ENCODE measurements at places on chromosomes 6 and 20.

DNA sequence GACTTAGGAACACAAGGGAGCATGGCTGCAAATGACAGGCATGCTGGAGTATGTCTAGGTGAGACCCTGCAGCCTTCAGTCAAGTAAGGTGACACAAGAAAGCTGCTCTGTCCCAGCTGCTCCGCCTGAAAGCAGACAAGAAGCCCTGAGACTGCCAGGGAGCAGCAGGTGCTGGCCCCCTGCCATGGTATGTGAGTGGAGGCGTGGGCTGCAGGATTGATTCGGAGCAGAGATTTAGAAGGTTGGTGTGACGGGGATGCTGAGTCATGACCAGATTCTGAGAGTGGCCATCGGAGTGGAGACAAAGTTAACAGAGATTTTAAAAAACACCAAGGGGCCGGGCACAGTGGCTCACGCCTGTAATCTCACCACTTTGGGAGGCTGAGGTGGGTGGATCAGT, 17.8 kb downstream of the LRP11 start:
- no peak for DNase-seq

GRCh38 chr6:163883984-163884383, 469.5 kb downstream of the QKI start:
- no peak for DNase-seq

- no peak for DNase-seq
Observed at GRCh38 chr6:14857001-14857400, 388.9 kb upstream of the JARID2 start.

DNA sequence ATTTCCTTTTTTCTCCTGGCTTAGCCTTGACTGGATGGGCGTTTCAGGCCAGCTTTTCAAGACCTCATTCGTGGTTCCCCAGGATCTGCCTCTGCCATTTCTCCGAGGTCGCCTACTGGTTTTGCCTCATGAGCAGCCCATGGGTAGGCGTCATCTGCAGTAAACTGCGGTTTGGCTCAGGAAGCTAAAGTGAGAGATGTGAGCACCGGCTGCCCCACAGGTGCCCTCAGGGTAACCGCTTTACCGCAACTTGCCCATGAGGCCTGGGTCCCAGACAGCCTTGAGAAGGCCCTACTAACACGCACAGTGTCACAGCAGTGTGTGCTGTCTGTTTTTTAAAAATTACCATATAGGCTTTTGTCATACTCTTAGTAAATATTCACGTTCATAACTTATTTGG, 53.4 kb upstream of the TBXT start:
- peak; percentile 25 for DNase-seq

- DNase-seq = no peak
Observed at GRCh38 chr6:31225735-31226134, 46.2 kb downstream of the HLA-C start.

GRCh38 chr6:139133262-139134063, 1.4 kb upstream of the HECA start:
- no peak for DNase-seq

- DNase-seq = no peak
Observed at GRCh38 chr6:19204445-19204844, 632.7 kb upstream of the ID4 start.

DNA sequence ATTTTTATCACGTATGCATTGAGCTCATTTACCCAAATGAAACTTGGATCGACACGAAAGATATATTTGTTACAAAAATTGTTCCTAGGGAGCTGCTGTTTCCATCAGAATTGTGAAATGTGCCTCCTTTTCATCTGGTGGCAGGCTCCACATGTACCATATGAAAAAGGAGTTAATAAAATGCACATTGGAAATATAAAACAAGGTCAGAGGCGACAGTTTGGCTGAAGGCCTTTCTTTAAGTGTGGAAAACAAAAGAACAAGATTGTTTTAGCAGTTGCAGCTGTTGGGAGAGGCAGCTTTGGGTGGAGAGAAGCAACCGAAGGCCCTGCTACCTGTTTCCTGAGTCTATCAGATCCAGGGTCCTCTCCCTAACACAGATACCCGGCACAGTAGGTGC, 334.5 kb upstream of the NT5E start:
- no peak for DNase-seq

GRCh38 chr6:108559097-108559883, 1.4 kb upstream of the FOXO3 start:
- DNase-seq = peak; percentile 78

GRCh38 chr6:95589067-95589466, 11.7 kb downstream of the MANEA start:
- no peak for DNase-seq

DNA sequence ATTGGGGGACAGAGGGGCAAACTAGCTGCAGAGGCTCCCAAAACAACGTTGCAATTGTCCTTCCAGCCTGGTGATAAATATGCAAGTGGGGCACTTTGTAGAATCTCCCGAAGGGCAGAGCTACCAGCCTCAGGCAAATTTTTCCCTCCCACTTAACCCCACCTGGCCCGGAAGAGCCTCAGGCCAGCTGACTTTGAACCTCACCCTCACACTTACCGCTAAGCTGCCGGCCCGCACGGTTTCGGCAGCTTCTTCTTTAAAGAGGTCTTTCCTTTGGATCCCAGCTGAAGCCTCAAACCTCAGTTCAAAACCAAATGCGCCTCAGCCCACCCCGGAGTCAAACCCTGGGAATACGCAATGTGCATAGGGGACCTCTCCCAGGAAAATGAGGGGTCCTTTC, 2.5 kb downstream of the OVOL2 start:
- DNase-seq = no peak

GRCh38 chr6:158396136-158396535, 83.9 kb downstream of the TULP4 start:
- no peak for DNase-seq

- no peak for DNase-seq
Observed at GRCh38 chr6:122790028-122790422, 967 bp downstream of the SMPDL3A start.

DNA sequence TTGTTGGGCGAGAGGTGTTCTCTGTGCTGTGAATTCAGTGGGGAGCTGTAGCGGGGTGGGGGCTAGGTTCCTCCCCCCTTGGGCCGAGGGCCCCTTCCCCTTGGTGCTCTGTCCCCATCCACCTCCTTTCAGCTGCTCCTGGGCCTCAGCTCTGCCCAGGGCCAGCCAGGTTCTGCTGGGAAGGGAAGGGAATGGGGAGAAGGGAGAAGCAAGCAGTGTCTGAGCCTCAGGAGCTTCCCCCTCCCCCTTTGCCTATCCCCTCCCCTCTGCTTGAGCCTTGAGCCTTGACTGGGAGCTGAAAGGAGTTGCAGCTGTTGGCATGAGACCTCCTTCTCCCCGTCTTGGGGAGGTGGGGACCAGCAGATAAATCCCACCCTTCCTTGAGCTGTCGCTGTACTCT, 576 bp upstream of the RRP36 start:
- no peak for DNase-seq

- DNase-seq = no peak
Observed at GRCh38 chr20:48308882-48309281, 518.9 kb downstream of the PREX1 start.

DNA sequence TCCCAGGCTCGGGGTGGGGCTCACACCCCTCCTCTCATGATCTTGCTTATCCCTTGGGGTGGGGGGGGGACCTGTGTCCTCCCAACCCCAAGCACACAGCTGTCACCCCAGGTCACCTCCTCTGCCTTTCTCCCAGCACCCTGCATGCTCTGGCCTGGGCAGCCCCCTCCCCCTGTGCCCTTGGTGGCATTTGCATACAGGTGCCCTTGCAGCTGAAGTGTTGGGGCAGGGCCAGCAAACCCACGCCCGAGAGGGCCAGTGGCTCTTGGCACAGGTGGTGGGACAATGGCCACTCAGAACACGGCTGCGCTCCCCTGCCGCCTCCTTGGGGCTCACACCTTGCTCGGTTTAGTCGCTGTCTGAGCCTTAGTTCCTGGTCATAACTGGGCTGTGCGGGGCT, 11.3 kb upstream of the MYT1 start:
- no peak for DNase-seq

DNA sequence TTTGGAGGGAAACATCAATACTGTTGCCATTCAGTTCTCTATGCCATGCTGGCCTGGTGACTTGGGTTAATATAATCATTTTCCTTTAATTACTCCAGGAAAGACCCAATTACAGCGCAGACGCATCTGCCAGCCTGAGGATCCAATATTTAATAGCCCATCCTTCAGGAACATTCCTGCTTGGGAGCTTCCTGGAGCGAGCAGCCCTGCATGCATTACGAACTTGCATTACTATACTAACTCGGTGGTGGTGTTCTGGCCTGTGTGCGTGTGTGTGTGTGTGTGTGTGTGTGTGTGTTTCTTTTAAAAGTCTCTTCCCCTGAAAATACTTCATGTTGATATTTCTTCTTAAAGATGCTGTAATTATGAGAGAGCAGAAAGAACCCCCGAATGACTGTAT, 26.5 kb downstream of the PMEPA1 start:
- no peak for DNase-seq

GRCh38 chr20:23566199-23566932, 1.9 kb downstream of the CST9L start:
- DNase-seq = no peak

DNA sequence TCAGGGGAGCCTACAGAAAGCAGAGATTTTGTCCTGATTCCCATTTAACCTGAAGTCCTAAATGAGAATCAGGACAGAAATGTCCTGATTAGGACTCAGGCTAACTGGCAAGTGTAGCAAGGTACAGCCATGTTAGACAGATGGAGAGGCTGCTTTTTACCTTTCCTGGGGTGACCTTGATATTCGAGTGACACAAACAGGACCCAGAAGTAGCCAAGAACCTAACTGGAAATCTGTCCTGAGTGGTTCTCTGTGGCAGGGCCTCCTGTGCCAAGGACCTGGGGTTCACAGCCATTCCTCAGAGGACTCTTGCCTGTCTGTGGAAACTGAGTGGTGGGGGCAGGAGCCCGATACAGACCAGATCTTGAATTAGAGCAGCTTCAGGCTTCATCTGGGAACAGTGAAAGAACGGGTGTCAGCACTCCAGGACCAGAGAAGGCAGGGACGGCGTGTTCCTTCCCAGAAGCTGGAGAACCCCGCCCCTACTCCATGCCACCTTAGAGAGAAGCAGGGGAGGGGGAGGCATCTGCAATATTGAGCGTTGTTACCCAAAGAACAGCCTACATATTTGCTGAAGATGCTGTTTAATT, 4.3 kb upstream of the FUCA2 start:
- no peak for DNase-seq

GRCh38 chr6:3825331-3825831, 23.8 kb upstream of the FAM50B start:
- DNase-seq = no peak

- DNase-seq = no peak
Observed at GRCh38 chr6:100152201-100152600, 158.2 kb upstream of the MCHR2 start.

DNA sequence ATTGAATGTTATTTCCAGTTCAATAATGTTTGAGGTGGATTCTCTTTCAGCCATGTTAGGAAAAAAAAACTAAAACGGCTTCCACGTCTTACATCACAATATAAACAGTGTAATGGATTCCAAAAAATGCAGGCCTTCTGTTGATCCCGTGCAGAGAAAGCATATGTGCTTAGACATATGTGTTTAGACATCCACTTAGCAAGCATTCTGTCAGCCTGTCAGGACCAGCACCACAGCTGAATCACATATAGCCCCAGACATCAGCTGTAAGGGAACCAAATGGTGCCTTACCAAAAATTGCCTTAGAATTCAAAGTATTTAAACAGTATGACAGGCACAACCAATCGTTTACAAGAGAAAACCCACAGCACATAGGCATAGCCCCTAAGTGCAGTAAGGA, 304.9 kb downstream of the EYA4 start:
- DNase-seq = no peak

DNA sequence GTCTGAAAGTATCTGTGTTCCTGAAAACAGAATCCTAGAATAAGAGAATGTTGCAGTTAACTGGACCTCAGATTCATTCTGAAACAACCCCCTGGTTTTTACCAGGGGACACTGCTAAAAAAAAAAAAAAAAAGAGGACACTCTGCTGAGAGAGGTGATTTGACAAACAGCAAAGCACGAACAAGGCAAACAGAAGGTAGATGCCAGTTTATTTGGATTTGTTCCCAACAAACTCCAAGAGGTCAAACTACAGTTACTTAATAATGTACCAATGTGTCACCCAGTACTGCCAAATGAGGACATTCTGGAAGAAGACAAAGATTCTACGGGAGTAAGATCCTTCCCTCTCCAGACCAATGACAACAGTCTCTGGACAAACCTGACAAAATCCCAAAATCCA, 40.6 kb upstream of the SLC22A16 start:
- DNase-seq = no peak

DNA sequence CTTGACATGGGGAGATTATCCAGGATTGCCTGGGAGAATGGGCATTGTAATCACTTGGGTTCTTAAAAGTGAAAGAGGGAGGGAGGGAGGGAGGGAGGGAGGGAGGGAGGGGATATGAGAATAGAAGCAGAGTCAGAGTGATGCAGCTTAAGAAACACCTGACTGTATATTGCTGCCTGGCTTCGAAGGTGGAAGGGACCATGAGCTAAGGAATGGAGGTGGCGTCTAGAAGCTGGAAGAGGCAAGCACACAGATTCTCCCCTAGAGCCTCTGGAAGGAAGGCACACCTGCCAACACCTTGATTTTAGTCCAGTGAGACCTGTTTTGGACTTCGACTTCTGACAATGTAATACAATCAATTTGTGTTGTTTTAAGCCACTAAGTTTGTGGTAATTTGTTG, 78.4 kb downstream of the PRL start:
- no peak for DNase-seq

GRCh38 chr6:28944412-28944865, 20.7 kb upstream of the TRIM27 start:
- peak; percentile 77 for DNase-seq

DNA sequence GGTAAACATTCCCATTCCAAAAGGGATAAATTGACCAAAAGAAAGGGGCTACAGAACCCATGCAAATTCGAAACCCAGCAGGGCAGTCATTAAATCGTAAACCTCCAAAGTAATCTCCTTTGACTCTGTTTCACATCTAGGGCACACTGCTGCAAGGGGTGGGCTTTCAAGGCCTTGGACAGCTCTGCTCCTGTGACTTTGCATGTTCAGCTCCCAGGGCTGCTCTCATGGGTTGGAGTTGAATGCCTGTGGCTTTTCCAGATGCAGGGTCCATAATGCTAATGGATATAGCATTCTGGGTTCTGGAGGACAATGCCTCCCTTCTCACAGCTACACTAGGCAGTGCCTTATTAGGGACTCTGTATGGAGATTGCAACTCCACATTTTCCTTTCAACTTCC, 211.9 kb upstream of the MANEA start:
- no peak for DNase-seq

DNA sequence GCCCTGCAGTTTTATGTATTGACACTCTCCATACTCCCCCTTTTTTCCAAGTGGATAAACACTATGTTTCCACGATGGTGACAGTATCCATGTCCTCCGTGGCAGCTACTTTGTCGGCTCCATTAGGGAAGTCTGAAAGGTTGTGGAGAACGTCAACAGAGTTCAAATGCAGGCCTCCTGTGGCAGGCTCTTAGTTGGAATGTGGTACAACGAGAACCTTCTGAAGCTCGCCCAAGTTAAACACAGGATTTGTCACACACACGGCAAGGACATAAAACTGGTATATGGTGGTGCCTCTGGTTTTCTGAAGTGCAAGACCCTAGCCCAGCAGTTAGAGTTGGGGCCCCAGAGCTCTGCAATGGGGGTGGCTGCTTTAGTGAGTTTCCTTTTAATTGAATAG, 187.0 kb upstream of the TAB2 start:
- DNase-seq = no peak

- no peak for DNase-seq
Observed at GRCh38 chr20:58021481-58021880, 207.0 kb downstream of the ANKRD60 start.

Measured in activated CD4-positive, alpha-beta T cell treated with anti-CD3 and anti-CD28 coated beads, Interleukin-2, amount 50 U/mL, for 48 hours (primary cell).